SK-N-SH (cell line): ENCODE measurements at places on chromosomes 3 and 15. TPM values are rescaled to one million over a fixed set of nuclear protein-coding genes. Genes with fewer than 3 reads are reported as not detected.

DNA sequence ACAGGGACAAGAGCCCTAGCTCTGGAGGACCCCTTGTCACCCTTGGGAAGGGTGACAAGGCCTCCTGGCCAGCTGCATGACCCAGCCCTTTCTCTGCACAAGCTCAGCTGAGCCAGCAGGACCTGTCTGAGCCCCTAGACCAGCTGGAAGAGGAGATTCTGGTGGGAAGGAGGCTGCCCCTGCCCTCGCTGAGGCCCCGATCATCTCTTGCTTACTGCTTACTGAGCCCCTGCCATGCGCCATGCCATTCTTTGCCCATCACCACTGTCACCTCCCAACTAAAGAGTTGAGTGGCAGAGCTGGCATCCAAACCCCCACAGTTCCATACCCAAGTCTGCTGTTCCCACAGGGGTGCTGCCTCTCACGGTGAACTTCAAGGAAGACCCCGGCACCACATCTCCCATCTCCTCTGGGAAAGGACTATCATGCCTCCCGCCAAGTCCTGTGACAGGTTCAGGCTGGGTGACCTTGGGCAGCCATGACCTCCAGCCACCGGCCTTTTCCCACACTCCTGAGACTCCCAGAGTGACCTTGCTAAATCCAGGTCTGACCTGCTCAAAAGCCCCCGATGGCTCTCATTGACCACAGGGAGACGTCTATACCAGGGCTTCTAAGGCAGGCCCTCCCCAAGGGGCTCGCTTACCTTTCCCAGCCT is 34.0 kb downstream of the ACSBG1 start:
- no peak overlapping the region for H3K4me3 ChIP-seq
- H3K27ac ChIP-seq: no peak overlapping the region
- H3K36me3 ChIP-seq: no peaks in the 10 kb centered on the region
- DNase-seq: peak; percentile 3
- H3K4me1 ChIP-seq: no peaks in the 10 kb centered on the region

DNA sequence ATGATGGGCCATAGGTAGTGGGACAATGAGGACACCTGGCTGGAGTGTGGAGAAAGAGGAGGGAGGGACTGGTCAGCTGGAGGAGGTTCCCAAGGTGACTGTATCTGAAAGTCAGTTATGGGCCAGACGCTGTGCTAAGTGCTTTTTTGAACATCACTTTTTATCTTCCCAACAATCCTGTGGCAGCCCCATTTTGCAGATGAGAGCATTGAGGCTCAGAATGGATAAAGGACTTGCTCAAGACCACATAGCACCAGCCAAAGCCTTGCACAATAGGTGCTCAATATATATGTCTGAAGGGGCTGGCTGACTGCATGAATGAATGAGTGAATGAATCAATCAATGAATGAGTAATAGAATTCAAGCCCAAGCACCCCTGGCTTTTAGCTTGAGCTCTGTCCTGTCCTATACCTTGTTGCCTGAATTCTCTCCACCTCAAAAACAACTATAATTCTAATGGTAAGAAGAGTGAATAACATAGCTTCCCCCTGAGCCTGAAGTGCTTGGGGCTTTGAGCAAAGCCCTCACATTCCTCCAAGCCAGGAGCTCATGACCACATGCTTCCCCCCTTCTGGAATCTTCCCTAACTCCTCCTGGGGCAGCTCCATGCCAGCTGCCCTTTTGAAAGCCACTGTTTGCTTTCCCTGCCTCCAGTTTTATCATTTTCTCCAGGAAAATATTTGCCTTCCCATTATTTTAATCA is 150.9 kb downstream of the RPLP1 start:
- H3K27ac ChIP-seq: no peak overlapping the region
- DNase-seq: no peak
- no peaks in the 10 kb centered on the region; the same call in 1 of the 2 replicates for H3K4me1 ChIP-seq
- H3K36me3 ChIP-seq: no peaks in the 10 kb centered on the region
- no peak overlapping the region for H3K4me3 ChIP-seq
- no peaks in the 10 kb centered on the region; the same call in 1 of the 2 replicates for H3K27me3 ChIP-seq

DNA sequence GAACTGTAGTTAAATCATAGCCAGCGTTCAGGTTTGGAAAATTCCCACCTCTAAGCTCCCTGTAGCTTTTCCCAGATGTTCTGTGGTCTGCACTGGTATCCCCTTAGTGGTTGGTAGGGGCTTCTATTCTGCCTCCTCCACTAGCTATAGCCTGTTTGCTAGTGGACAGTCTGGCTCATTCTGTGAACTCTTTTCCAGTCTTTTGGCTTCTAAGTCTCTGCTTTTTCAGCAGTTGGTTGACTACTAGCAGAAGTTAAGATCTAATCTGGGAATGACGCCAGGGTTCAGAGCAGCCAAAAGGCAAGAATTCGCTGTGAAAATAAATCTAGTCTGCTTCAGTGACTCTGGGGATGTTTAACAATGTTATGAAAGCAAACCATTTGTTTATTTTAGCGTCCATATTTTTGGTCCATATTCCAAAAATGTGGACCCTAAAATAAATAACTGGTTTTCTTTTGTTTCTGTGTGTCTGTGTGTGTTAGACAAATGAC is 73.7 kb upstream of the WDR72 start:
- H3K27ac ChIP-seq: no peak overlapping the region
- H3K4me1 ChIP-seq: peaks cover 33% of the 10 kb centered on the region
- H3K27me3 ChIP-seq: no peaks in the 10 kb centered on the region
- H3K36me3 ChIP-seq: no peaks in the 10 kb centered on the region
- H3K4me3 ChIP-seq: no peak overlapping the region

DNA sequence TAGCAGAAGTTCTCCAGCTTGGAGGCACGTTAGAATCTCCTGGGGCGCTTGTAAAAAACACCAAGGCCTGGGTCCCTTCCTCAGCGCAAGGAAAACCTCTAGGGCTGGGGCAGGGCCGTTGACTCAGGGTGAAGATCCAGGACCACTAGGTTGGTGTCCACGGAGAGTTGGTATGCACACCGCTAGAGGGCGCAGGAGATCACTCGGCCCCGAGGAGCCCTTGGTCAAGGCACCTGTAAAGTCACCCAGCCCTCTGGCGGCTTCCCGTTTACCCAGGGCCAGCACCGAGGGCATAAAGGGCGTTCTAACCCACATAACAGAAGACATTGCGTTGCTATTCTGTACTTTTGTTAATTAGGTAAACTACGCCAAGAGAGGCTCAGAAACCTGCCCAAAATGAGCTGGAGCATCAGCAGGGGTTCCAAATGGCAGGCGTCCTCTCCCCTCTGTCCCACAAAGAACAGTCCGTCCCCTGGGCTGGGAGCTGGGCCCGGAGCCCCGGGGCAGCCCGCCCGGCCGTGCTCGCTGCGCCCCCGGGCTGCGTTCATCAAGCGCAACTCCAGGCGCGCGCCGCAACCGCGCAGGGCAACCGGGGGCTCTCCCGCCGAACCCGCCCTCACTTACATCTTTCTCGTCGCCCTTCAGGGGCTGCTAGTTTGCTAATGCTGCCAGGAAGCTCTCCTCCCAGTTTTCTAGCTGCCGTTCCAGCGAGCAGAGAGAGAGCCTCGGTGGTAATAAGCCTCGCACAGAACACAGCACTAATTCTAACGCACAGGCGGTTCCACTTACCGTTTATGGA is 332.1 kb downstream of the ARRDC4 start:
- H3K27ac ChIP-seq: no peak overlapping the region
- H3K27me3 ChIP-seq: peaks cover 29% of the 10 kb centered on the region; the same call in 1 of the 2 replicates
- H3K4me1 ChIP-seq: no peaks in the 10 kb centered on the region

- no peaks in the 10 kb centered on the region for H3K27me3 ChIP-seq
- no peaks in the 10 kb centered on the region for H3K4me1 ChIP-seq
- no peak overlapping the region for H3K4me3 ChIP-seq
- DNase-seq: no peak
- no peak overlapping the region for H3K27ac ChIP-seq
- H3K36me3 ChIP-seq: no peaks in the 10 kb centered on the region
Observed at GRCh38 chr15:39438260-39438659, 142.6 kb upstream of the THBS1 start.

- H3K27ac ChIP-seq: no peak overlapping the region; the same call in 1 of the 2 replicates
- H3K36me3 ChIP-seq: no peaks in the 10 kb centered on the region
- H3K4me1 ChIP-seq: peaks cover 2% of the 10 kb centered on the region
- H3K27me3 ChIP-seq: no peaks in the 10 kb centered on the region
- peak; percentile 56 for DNase-seq
Observed at GRCh38 chr3:172675441-172676193, 35.2 kb downstream of the NCEH1 start.

GRCh38 chr3:26838026-26838425 is 215.5 kb downstream of the LRRC3B start:
- no peak overlapping the region for H3K4me3 ChIP-seq
- H3K4me1 ChIP-seq: no peaks in the 10 kb centered on the region
- no peaks in the 10 kb centered on the region for H3K27me3 ChIP-seq
- DNase-seq: no peak

DNA sequence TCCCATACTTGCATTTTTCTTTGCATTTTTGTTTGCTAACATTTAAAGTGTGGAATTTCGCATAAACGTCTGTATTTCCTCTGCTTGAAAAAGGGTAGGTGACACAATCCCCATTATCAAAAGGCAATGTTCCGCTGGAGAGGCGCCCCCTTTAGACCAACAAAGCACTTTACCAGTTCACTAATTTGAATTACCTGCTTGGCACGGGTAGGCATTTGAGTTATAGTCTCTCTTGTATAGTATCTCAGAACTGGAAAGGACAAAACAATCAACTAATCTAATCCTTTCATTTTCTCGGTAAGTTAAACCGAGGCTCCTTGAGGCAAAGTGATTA is 775 bp upstream of the CCDC39 start:
- H3K27ac ChIP-seq: no peak overlapping the region
- H3K4me1 ChIP-seq: no peaks in the 10 kb centered on the region
- H3K4me3 ChIP-seq: peak overlapping the region; percentile 80
- no peaks in the 10 kb centered on the region for H3K27me3 ChIP-seq

DNA sequence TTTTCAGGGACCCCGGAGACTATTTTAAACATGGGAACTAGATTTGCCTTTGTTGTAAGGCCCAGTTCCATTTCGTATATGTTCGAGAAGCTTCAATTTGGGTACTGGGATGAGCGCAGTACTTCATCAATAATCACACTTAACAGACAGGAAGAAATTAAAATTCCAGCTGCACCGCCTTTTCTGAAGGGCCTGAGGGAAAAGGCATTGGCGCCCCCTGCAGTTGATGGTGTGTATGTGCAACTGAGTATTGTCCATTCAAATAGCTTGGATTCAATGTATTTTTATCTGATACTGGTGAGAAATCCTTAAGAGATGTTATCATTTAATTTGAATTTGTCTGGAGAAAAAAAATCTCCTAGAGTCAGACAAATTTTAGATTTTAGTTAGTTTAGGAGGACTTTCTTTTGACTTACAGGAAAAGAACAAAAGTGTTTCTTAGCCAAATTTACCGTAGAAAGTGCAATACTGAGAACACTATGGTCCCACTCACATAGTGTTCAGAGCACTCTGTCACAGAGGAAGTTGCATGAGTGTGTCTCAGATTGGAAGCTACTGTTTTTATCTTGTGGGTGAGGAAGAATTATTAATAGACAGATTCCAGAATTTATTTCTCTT is 5.4 kb upstream of the ALDH1A2 start:
- peak overlapping the region; percentile 46; the same call in 1 of the 2 replicates for H3K4me3 ChIP-seq
- H3K27ac ChIP-seq: no peak overlapping the region
- peak; percentile 38 for DNase-seq
- H3K4me1 ChIP-seq: no peaks in the 10 kb centered on the region; the same call in 1 of the 2 replicates
- peaks cover 15% of the 10 kb centered on the region for H3K27me3 ChIP-seq

DNA sequence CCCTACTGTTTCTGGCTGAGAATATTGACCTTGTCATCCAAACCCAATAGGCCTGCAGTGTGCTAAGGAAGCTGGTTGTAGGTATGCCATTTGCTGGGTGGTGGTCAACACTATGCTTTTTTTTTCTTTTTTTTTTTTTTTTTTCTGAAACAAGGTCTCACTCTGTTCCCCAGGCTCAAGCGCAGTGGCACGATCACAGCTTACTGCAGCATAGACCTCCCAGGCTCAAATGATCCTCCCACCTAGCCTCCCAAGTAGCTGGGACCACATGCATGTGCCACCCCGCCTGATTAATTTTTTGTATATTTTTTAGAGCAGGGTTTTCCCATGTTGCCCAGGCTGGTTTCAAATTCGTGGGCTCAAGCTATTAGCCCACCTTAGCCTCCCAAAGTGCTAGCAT is 35.7 kb upstream of the RHO start:
- H3K27ac ChIP-seq: no peak overlapping the region
- H3K4me3 ChIP-seq: no peak overlapping the region
- peaks cover 11% of the 10 kb centered on the region; the same call in 1 of the 2 replicates for H3K36me3 ChIP-seq
- H3K27me3 ChIP-seq: no peaks in the 10 kb centered on the region
- DNase-seq: no peak
- no peaks in the 10 kb centered on the region for H3K4me1 ChIP-seq

GRCh38 chr3:171991166-171991565 is 48.2 kb upstream of the FNDC3B start:
- no peaks in the 10 kb centered on the region; the same call in 1 of the 2 replicates for H3K4me1 ChIP-seq
- H3K27me3 ChIP-seq: no peaks in the 10 kb centered on the region

DNA sequence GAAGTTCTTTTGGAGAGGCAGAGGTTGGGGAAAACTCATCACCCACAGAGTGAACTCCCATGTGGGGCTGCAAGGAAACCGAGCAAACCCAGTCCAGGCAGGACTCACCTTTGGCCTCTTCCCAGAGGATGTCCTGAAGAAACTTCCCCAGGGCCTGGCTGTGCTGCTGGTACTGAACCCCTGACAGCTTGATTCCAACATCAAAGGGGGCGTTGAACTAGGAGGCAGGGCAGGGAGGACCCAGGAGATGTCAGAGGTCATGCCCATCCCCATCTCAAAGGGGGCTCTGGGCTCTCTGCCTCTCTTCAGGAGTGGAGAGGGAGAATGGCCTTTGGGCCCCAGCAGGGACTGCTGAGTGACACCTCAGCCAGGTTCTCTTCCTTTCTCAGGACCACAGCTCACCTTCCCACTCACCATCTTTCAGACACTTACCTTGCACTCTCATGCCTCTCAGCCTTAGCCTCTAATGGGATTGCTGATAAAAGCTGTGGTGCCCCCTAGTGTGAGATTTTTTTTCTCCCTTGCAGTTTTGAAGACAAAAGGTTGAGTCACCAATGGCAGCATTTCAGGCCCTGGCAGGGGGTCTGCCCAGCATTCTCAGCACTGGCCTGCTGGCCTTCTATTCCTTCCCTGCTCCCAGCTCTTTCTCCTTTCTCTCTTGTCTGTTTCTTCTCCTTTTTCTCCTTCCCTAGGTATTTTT is 6.0 kb downstream of the GHRL start:
- no peak overlapping the region for H3K4me3 ChIP-seq
- peaks cover 26% of the 10 kb centered on the region; the same call in 1 of the 2 replicates for H3K36me3 ChIP-seq
- peak; percentile 76 for DNase-seq
- no peaks in the 10 kb centered on the region for H3K27me3 ChIP-seq
- peaks cover 17% of the 10 kb centered on the region; the same call in 1 of the 2 replicates for H3K4me1 ChIP-seq
- peak overlapping the region; percentile 68 for H3K27ac ChIP-seq

HGD gene
- polyA plus RNA-seq: not detected in 2 replicates

PLSCR5 gene
- not detected in 2 replicates for polyA plus RNA-seq

CHRD gene
- 0.57 and 0.95 TPM in 2 replicates for polyA plus RNA-seq

KIF15 gene
- polyA plus RNA-seq: 2.1 and 2.3 TPM in 2 replicates

C3orf70 gene
- polyA plus RNA-seq: under 0.01 TPM in 1 of 2 replicates, not detected in the other

COL8A1 gene
- 4.0 and 16.7 TPM in 2 replicates for polyA plus RNA-seq

TRH gene
- polyA plus RNA-seq: not detected in 2 replicates

STARD9 gene
- polyA plus RNA-seq: 2.1 and 2.3 TPM in 2 replicates

TJP1 gene
- polyA plus RNA-seq: 17.5 and 23.7 TPM in 2 replicates

EPHB1 gene
- polyA plus RNA-seq: 0.84 and 1.2 TPM in 2 replicates

EFHB gene
- 0.50 and 0.58 TPM in 2 replicates for polyA plus RNA-seq

CATSPER2 gene
- polyA plus RNA-seq: 0.62 and 0.96 TPM in 2 replicates

CHL1 gene
- not detected in 2 replicates for polyA plus RNA-seq

PTH1R gene
- 0.07 and 0.34 TPM in 2 replicates for polyA plus RNA-seq

NSMCE3 gene
- polyA plus RNA-seq: 5.2 and 5.5 TPM in 2 replicates
